Stimulated activated CD8-positive, alpha-beta memory T cell treated with anti-CD3 and anti-CD28 coated beads, Interleukin-7, amount 100 ng/mL, for 1 hour (primary cell): ENCODE measurements at places on chromosomes 6 and 20.

GRCh38 chr20:25254986-25255680, 7.2 kb downstream of the PYGB start:
- DNase-seq: no peak

- no peak for DNase-seq
These were observed 87.4 kb downstream of the ZHX3 start for GRCh38 chr20:41230136-41230535.

DNA sequence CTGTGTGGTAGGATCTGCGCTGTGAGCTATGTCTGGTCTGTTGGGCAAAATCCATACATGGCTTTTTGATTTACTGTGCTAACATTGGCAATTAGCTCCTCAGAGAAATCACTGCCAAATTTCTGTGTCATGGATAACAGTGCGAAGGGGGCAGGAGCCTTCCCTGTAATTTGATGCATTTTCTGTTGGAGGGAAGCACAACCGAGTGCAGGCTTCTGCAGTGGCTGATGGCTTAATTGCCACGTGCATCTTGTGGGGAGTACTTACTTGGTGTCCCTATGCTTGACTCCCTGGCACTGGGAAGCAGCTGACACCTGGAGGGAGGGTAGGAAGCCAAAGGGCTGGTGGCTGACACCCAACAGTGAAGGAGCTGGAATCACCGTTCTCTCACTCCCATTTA, 99.3 kb upstream of the PROKR2 start:
- no peak for DNase-seq

DNA sequence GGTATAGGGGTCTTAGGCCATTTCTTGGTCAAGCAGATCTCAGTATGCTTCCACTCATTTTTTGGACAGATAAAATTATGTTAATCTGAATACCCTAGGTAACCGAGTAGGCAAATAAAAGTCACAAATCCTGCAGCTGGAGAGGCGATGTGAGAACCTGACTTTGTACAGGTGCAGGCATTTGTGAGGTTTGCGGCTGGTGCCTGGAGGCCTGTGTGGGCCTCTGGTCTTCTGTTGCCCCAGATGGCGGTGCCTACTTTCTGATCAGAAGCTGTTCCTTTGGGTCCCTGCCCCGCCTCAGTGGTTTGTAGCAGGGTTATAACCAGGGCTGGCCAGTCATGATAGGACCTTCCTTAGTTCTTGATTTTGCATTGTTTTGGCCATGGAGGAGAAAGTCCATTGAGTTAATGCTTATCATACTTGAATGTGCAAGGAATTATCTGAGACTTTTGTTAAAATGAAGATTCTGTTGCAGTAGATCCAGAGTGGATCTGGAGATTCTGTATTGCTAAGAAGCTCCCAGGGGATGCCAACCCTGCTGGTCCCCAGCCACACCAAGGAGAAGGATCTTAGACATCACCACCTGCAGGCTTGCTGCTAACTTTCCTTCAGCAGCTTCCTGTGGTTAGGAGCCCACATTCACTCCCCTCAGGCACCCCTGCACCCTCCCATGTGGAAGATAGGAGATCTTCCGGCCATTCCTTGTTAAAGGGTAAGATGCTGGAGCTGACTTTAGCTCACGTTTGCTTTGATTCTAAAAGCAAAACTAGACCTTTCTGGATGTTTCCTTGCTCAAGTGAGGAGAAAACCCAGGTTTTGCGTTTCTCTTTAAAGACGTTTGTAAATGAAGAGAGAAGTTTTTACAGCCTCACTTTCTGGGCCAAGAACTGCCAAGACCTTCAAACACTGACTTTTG, 50.7 kb downstream of the LRRC1 start:
- no peak for DNase-seq

DNA sequence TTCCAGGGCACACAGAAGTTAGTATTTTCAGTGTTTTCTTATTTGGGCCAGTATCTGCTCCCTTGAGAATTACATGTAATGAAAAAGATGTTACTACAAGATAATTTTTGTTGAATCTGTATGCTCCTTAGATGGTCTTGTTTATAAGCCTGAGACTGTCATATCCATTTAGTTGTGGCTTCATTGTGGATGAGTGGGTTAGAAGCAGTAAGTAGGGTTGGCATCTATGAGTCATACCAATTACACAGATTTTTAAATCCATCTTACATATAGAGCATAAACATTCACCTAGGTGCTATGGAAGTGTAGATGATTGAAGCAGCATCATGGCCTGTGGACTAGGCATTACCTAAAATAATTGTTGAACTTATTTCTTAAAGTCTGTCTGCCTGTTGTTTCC, 13.5 kb upstream of the BAG2 start:
- DNase-seq: no peak

DNA sequence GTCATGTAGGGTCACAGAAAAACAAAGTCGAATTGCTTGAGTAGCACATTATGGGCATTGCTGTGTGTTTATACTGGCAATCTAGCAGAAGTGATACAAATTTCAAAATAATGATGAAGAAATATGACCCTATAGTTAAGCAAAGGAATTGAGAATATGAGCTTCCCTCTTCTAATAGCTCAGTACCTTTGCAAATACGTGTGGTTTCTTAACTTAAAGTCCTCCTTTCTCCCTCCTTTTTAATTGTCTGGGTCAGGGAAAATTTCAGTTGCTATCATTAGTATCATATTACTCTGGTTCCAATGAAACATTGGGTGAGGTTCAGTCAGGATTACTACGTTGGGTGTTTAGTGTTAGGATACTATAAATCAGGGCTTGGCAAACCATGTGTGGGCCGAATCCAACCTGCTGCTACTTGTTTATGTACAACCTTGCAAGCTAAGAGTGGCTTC, 166.8 kb upstream of the CARMIL1 start:
- no peak for DNase-seq

DNA sequence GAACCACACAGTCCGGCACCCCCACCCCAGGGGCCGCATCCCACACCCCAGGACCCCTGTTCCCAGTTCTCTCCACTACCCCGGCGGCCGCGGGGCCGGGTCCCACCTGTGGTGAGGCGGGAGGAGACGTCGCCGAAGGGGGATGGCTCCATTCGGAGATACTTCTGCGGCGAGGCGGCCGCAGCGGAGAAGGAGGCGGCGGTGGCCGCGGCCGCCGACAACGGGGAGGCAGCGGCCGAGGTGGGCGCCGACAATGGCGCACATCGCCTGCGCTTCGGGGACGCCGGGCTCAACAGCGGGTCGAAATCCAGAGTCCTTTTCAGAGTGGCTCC, 723 bp downstream of the AKIRIN2 start:
- DNase-seq: no peak
